ENCODE measurements at places on chromosomes 3 and 15.

- no peak for DNase-seq
These were observed 151.6 kb upstream of the CTDSPL start for GRCh38 chr3:37709946-37710640.

GRCh38 chr3:58005669-58006068 lies 2.6 kb upstream of the FLNB start:
- DNase-seq = no peak

DNA sequence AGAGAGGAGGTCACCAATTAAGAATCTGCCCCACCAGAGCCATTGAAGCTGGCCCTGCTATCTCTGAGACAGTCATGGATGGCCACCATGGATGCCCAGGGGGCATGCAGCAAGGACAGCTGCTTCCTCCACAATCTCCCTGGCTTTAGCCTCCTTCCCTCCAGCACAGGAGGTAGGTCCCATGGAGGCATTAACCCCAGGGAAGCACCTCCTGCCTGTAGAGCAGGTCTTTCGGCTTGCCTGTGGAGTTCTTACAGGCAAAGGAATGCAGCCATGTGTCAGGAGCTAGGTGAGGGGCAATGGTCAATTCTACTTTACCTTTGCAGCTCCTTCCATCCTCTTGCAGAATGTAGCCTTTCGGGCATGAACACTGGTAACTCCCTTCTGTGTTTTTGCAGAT lies 93.8 kb downstream of the DUT start:
- DNase-seq = no peak

GRCh38 chr3:176840641-176841286 lies 356.5 kb downstream of the TBL1XR1 start:
- DNase-seq = no peak

DNA sequence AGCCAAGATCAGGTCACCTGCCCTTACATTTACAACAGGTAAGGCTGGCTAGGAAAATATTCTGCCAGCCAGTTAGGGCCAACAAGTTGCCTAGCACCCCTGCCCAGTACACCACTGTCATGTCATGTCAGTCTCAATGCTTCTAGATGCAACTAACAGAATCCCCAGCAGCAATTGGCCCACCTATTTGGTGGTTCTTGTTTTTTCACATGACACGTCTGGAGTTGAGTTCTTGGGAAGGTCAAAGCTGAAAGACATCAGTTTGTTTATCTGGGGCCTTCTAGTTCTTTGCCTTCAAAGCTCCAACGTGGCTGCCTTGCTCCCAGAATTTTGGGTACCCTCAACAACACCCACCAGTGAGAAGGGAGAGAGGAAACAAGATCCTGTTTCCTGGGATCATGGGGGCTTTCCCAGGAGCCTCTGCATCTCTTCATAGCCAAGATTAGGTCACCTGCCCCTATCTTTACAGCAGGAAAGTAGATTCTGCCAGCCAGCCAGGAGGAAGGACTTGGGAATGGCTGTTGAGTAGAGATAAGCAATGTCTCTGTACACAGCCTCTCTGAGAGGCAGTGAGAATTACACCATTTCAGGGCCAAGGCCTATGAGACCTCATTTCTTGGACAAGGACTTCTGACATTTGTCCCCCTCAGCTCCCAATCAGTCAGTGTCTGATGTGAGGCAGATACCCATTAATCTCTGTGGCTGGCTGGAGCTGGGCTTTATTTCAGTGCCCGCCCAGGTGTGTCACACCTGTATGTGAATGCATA lies 8.6 kb downstream of the GPX1 start:
- DNase-seq = no peak

DNA sequence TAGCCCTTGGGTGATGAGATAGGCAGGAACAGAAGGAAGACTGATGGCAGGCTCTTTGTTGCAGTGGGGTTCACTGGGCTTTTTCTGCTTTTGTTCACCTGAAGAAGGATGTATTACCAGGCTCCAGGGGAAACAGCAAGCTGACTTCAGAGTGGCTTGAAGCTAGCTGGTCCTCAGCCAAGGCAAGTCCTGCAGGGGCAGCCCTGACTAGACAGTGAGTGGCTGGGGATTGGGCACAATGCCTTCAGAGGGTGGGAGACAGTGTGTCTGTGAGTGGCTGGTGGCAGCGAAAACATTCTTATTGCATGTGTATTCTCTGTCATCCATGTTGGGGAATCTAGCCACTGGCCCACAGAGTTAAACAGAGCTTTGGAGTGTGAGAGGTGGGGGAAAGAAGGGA lies 2.3 kb upstream of the TEX264 start:
- no peak for DNase-seq

GRCh38 chr3:39275052-39275451 lies 4.8 kb downstream of the CX3CR1 start:
- DNase-seq = no peak

DNA sequence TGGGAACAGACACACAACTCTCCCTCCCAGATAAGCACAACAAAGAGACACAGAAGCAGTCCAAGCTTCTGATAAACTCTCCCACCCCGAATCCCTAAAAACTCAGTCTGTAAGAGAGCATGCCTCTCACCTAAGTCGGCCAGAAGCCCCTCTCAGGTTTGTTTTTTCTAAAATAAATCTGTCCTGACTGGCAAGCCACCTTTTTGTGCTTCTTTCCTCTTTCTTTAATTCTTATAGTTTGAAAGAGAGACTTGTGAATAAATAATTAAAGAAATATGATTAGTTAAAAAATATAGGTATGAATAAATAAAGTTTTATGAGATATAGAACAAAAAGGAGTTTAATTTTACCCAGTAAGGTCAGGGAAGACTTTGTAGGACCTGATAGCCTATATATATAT lies 329.0 kb upstream of the SLCO3A1 start:
- DNase-seq = no peak

DNA sequence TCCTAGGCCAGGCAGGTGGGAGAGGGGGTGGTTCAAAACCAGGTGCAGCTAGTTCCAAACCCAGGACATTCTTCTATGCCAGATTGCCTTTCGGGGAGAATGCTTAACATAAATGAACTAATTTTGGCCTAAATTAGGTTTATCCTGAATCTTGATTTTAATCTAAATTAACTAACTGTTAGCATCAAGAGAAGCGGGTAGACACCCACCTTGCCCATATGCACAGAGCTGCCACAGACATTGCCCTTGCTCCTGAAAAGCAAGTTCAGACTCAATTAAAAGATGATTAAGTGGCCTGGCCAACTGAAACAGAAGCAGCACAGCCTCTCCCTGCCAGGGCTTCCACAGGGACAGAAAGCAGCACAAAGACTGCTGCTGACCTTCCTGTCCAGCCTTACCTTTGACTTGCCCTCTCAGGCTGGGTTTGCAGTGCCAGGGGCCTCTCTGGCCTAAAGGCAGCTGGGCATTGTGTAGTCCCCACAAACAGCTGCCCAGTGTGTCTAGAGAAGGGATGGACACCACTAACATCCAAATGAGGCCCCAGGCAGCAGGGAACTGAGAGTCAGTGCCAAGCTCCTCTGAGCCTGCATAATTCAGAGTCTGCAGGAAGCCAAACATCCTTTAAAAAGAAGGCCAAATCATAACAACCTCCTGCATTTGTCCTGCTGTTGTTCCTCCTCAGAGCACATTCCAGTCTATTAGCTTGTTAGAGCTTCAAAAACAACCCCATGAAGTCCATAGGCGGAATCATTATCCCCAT lies 15.4 kb upstream of the OXTR start:
- no peak for DNase-seq

DNA sequence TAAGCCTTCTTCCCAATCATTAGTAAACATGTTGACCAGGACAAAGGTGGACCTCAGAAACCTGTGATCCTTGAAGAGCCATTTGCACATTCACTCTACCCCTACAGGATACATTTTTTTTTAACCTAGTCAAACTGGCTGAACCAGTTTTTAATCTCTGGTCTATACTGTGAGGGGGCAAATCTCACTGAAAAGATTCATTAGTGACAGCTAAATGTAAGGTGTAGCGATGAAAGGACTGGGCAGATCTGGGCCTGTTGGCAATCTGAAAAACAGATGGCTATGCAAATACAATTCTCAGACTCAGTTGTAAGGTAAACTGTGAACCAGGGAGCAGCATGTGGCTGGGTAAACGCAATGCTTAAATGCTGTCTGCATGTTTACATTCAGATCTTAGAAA lies 75.6 kb upstream of the SNTN start:
- DNase-seq = no peak

All from stimulated activated CD4-positive, alpha-beta T cell treated with anti-CD3 and anti-CD28 coated beads, Interleukin-1b, Interleukin-23, amount 100 ng/mL, for 1 hour (primary cell).